SJSA1 (cell line): ENCODE measurements at places on chromosomes 1 and 21. TPM values are rescaled to one million over a fixed set of nuclear protein-coding genes. Genes with fewer than 3 reads are reported as not detected.

DNA sequence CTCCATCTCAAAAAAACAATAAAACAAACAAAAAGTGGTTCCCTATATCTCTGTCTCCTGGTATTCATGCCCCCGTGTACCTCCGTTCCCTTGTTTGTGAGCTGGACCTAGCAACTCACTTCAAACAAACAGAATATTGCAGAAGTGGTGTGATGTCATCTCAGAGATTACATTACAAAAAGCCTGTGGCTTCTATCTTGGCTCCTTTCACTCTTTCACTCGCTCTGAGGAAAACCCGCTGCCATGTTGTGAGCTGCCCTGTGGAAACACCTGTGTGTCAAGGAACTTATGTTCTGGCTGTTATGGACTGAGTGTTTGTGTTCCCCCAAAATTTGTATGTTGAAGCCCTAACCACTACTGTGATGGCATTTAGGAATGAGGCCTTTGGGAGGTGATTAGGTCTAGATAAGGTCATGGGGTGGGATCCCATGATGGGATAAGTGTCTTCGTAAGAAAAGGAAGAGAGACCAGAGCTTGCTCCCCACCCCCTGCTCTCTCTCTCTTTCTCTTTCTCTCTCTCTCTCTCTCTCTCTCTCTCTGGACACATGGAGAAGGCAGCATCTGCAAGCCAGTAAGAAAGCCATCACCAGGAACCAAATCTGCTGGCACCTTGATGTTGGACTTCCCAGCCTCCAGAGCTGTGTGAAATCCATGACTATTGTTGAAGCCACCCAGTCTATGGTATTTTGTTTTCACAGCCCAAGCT, 7.4 kb upstream of the HYI start:
- no peak for DNase-seq

DNA sequence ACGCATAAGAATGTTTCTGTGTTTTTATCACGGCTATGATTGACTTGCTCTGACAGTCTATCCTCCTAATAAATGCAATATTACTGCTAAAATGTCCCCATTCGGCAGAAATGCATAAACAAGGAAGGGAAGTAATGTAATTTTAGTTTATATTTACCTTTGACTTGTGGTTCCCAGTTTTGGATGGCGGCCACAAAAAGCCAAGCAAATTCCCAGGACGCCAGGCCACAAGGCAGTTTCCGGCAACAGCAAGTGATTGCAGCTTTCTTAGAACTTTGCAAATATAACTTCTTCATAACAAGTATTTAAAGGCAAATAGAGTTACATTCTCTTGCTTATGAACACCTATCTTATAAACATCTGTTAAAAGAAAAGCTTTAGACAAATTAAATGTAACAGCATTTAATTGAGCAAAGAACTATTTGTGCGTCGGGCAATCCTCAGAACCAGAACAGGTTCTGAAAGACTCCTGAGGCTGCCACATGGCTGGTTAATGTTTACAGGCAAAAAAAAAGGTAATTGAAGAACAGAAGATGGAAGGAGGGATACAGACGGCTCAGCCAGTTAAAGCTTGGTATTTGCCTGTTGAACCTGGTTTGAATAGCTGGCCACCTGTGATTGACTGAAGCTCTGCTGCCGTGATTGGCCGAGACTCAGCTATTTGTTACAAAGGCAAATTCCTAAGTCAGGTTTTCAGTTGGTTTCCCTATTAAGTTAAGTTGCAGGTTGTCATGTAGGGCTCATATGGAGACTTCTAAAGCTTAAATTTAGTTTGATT, 80.8 kb downstream of the C21orf91 start:
- no peak for DNase-seq

The GJB4 gene
- not detected in 2 replicates for total RNA-seq

The KCNC4 gene
- 0.26 and 1.2 TPM in 2 replicates for total RNA-seq

DNA sequence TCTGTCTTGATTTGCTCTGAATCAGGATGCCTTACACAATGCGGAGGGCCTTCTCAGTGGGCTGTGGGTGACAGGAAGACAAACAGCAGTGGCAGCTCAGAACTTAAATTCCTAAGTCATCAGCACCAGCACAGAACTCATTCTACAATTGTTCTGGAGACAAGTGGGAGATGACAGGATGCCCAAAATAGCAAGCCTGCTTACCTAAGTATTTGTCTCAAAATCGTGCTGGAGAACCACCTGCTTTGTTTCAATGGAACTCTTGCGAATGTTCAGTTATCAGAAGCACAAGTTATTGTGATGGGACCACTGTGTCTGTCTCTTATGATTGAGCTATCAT, 76.1 kb downstream of the VCAM1 start:
- DNase-seq, result no peak

DNA sequence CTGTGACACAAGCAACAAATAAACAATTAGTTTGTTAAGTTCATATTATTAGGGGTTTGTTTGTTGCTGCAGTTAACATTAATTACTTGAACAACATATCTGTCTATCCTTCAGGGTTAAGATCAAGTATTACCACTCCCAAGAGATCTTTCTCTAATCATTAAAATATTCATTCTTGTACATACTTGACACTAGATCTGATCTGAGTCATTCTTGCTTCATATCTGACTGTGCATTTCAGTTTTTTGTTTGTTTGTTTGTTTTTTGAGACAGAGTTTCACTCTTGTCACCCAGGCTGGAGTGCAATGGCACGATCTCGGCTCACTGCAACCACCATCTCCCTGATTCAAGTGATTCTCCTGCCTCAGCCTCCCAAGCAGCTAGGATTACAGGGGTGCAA, 613.3 kb upstream of the PLXNA2 start:
- no peak for DNase-seq

DNA sequence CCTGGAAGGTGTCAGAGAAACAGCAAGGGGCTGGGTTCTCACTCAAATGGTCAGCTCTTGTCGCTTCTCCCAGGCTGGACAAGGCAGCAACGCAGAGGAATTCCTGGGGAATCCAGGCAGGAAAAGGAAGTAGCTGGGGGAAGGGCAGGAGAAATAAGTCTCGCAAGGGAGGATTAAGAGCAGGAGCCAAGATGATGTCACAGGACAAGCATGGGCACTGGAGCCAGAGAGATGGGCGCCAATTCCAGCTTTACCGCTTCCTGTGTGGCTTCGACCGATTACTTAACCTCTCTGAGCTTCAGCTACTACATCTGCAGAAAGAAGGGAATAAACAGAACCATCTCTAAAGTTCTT, 70.5 kb downstream of the SSBP3 start:
- peak; percentile 94 for DNase-seq

GRCh38 chr1:15994590-15995351, 9.3 kb upstream of the SRARP start:
- peak; percentile 48 for DNase-seq

The PIK3C2B gene
- 0.28 and 0.76 TPM in 2 replicates for total RNA-seq

DNA sequence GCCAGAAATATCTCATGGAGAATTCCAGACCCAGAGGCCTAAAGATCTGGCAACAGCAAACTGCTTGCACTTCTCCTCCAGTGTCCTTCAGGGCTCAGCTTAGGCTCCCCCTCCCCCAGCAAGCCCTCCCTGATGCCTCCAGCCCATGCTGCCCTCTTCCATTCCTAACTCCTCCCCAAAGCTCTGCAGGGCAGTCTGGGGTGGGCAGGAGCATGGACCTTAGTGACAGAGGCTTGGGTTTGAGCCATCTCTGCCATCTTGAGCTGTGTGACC, 436.8 kb downstream of the PTPRU start:
- no peak for DNase-seq

The PROK1 gene
- not detected in 2 replicates for total RNA-seq

DNA sequence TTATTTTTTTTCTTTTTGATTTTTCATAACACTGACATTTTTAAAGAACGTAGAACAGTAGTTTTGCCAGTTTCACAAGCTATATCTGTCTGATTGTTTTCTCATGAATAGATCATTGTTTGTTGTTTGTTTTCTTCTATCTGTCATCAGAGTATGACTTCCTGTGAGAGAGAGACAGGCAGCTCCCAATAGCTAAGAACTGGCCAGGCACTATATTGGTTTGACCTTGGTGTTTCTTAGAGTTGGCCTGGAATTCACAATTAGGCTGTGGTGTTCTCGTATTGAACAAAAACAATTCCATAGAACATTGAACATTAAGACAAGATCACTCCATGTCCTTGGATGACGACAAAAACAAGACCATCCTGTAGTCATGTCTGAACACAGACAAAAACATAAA, 43.4 kb downstream of the RPS6KC1 start:
- DNase-seq, result no peak

- no peak for DNase-seq
Observed at GRCh38 chr1:14594045-14594444, 4.4 kb upstream of the KAZN start.

The PLXNA2 gene
- 5.4 and 8.7 TPM in 2 replicates for total RNA-seq

DNA sequence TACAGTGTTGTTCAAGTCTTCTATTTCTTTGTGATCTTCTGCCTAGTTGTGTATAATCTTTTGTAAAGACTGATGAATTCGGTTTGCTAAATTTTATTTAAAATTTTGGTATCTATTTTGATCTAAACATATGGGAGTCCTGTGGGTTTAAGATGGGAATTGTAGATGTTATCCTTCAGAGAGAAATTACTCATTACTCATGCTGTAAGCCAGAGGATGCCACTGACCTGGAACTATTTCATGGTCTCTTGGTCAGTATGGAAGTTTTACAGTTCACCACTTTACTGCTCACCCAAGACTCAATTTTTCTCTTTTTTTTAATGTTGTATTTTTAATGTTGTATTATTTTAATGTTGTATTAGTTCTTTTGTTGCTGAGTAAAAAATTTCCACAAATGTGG, 138.6 kb upstream of the B3GALT2 start:
- DNase-seq, result no peak

DNA sequence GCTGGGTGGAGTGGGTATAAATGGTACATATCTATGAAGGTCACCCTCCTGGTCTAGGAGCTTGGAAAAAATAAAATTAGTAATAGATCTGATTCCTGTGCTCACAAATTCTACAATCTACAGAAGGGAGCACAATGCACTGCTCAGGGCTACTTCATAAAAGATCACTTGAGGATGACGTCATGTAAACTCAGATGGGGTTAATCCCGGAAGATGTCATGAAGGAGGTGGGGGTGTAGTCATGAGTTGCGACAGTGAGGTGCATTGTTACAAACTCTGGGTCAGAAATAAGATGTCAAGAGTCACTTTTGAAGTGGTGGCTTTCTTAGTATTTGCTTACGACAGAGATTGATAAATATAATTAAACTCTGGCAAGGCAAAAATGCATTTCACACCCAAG, 68.2 kb downstream of the LHX9 start:
- DNase-seq, result no peak

GRCh38 chr1:23634840-23635651, 56.6 kb upstream of the RPL11 start:
- peak; percentile 68 for DNase-seq

DNA sequence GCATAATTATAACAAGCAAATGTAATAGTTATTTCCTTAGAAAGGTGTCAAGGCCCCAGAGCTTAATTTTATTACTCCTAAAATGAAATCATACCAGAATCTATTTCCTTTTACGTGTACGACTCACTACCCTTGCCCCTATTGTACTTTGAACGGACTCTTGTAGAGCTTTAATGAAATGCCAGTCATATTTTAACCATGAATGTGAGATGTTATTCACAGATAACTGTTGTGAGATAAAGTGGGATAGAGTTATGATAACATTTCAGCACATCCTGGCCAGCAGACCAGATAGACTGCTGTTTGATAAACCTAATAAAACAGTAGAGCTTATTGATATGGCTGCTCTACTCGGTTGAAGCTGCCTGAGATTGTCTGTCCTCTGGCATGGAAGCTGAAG, 500.8 kb upstream of the PBX1 start:
- no peak for DNase-seq

GRCh38 chr1:42788021-42788420, 3.2 kb downstream of the TMEM269 start:
- no peak for DNase-seq

The RNF186 gene
- total RNA-seq, result not detected in 2 replicates

DNA sequence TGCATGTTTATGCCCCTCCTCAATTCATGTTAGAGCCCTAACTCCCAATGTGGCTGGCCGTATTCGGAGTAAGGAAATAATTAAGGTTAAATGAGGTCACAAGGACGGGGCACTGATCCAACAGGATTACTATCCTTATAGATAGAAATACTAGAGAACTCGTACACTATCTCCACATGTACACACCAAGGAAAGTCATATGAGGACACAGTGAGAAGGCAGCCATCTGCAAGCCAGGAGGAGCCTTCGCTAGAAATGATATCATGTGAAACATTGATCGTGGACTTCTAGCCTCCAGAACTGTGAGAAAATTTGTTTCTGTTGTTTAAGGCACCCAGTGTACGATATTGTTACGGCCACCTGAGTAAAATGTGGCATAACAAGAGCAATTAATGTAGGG, 79.7 kb downstream of the FAF1 start:
- no peak for DNase-seq

- peak; percentile 56 for DNase-seq
Observed at GRCh38 chr1:226737819-226738420, 1.2 kb downstream of the ITPKB start.

The C8B gene
- not detected in 2 replicates for total RNA-seq

DNA sequence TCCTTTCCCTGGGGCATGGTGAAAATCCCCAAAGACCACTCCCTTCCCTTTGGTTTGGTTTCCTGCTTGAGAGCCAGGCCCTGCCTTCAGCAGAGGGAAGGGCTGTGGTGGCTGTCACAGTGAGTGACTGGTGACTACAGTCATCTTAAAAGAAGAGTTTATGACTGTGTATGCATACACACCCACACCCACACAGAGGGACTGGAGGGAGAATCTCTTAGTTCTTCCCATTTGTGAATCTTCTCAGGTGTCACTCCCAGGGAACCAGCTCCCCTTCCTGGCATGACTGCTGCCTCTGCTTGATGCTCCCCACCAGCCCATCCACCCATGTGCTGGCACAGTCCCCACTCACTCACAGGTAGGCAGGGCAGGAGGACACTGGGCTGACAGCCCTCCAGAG, 3.9 kb upstream of the KCNA2 start:
- no peak for DNase-seq

The GJA4 gene
- total RNA-seq, result not detected in 2 replicates

DNA sequence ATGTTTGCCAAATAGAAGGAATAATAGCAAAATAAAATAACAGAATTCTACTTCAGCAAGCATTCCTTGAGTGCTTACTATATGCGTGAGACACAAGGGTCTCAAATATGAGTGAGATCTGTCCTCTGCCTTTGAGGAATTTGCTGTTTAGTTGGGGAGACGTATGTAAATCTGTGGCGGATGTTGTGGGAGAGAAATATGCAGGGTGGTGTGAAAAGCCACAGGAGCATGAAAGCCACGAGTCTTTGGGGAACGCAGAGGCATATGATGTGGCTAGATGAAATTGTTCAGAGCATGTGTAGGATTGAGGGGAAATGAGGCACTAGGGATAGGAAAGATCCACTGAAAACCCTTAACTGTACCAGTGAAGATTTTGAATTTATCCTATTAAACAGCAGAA, 244.4 kb downstream of the PBX1 start:
- DNase-seq, result peak; percentile 82

- DNase-seq, result no peak
Observed at GRCh38 chr1:150798525-150798924, 9.5 kb downstream of the CTSK start.

GRCh38 chr1:173596097-173596825, 6.6 kb downstream of the SLC9C2 start:
- DNase-seq, result no peak

The RGS4 gene
- total RNA-seq, result 3.4 and 5.4 TPM in 2 replicates

DNA sequence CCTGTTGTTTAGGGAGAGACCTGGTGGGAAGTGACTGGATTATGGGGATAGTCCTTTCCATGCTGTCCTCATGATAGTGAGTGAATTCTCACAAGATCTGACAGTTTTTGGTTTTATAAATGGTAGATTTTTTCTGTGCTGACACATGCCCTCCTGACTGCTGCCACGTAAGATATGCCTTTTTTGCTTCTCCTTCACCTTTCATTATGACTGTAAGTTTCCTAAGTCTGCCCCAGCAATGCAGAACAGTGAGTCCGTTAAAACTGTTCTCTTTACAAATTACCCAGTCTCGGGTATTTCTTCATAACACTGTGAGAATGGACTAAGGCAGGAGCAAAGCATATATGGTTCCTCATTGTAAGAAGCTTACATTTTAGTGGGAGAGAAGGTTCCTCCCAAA, 1727.2 kb downstream of the NCAM2 start:
- DNase-seq, result no peak
